Stimulated activated CD4-positive, alpha-beta T cell treated with anti-CD3 and anti-CD28 coated beads, Interleukin-1b, Interleukin-23, amount 100 ng/mL, for 1 hour (primary cell): ENCODE measurements at places on chromosomes 2 and 18.

GRCh38 chr2:106292627-106293026 lies 98.5 kb upstream of the UXS1 start:
- no peak for DNase-seq

DNA sequence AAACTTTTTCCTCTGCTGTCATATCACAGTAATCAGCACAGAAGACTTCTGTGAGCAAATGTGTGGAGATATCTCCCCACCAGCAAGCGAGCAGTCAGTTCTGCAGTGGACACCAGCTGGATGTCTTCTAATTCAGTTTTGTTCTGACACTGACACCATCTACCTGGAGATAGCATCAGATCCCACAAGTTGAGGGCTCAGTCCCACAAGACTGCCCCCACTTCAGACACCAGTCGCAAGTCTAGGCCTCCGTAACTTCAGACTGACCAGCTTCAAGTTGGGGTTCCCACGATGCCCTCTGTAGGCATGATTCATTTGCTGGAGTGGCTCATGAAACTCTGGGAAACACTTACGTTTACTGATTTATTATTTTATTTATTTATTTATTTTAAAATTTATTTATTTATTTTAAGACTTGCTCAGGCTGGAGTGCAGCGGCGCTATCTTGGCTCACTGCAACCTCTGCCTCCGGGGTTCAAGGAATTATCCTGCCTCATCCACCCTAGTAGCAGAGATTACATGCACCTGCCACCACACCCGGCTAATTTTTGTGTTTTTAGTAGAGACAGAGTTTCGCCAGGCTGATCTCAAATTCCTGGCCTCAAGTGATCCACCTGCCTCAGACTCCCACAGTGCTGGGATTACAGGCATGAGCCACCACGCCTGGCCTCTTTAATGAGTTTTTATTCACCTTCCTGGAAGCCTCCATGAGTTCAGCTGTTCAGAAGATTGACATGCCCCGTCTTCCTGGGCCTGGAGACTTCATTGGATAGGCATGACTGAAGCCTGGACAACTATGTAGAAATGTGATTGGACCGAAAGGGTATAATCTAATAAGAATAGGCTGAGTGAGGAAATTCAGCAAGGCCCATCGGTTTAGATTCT lies 55.7 kb downstream of the PAPOLG start:
- no peak for DNase-seq

- DNase-seq, result no peak
These were observed 59.0 kb upstream of the ZNF396 start for GRCh38 chr18:35436076-35436649.

- DNase-seq, result no peak
These were observed 218.1 kb downstream of the WDR7 start for GRCh38 chr18:56869189-56869777.

GRCh38 chr2:145007093-145007959 lies 487.4 kb upstream of the ZEB2 start:
- no peak for DNase-seq

- DNase-seq, result no peak
These were observed 277.3 kb downstream of the AGAP1 start for GRCh38 chr2:235770909-235771820.
